GM06990 (cell line): ENCODE measurements at places on chromosomes 1 and 21.

DNA sequence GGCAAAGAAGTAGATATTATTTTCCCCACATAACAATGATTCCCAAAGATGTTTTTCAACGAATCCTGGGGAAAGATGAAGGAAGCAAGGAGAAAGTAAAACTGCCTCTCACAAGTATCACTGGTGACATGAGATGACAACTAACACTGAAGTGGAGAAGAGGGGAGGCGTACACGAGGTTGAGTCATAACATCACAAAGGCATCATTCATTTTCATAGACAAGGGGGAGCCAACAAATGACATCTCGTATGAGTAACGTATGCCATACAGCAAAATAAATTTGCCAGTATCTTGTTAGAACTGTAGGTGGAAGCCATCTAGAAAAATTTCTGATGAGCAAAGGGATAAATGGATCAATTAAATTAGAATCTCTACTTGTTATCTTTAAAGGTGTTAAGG, 56.6 kb downstream of the ATP1B1 start:
- peak; percentile 21 for DNase-seq

DNA sequence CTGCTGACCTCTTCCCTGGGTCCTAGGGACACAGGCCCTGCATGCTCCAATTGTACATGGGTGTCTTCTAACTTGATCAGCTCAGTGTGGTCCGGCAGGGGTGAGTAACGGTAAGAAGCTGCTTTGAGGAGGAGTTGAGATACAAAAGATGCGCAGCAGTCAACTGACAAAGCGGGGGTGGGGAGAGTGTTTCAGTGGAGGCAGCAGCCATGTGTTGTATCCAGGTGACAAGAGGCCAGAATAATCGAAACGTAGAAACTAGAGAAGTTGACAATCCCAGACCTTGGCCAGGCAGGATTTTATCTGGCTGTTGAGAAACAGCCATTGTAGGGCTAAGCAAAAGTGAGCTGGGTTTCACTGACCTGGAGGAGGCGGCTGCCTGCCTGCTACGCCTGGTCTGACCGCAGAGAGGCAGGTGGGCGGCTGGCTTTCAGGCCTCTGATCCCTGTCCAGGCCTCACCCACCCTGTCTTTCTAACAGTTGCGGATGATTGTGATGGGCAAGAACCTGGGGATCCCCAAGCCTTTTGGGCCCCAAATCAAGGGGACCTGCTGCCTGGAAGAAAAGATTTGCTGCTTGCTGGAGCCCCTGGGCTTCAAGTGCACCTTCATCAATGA, 28.8 kb downstream of the PADI6 start:
- DNase-seq: no peak

GRCh38 chr1:201970334-201971159, 11.9 kb upstream of the RNPEP start:
- no peak for DNase-seq

DNA sequence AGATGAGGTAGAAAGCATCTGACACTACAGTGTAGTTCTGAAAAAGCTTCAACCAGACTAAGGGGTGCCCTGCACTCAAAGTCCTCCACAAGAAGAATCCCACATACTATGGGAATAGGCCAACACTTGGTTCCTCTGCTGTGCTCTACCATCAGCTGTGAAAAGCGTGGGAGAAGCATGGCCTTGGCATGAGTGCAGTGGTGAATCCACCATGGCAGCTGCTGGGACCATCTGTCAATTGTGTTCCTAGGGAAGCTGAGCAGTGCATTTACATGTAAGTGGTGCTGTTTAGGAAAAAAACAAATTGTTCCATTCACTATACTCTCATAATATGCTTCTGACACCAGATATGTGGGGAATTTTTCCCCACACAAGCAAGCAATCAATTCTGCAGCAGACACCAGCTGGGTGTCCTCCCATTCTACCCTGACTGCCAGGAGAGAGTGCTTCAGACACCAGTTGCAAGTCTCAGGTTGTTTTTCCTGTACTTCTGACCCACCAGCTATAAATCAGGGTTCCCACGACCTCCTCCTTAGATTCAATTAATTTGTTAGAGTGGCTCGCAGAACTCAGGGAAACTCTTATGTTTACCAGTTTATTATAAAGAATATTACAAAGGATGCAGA, 230.8 kb upstream of the CHRM3 start:
- no peak for DNase-seq

- DNase-seq: no peak
Measured at GRCh38 chr1:170471398-170472053, 60.4 kb upstream of the GORAB start.

- no peak for DNase-seq
Measured at GRCh38 chr1:44842862-44843655, at the start of gene PTCH2. TSS of gene PTCH2 (minus strand) at chr1:44843253. CDS start at chr1:44842932, 321 bp downstream.

DNA sequence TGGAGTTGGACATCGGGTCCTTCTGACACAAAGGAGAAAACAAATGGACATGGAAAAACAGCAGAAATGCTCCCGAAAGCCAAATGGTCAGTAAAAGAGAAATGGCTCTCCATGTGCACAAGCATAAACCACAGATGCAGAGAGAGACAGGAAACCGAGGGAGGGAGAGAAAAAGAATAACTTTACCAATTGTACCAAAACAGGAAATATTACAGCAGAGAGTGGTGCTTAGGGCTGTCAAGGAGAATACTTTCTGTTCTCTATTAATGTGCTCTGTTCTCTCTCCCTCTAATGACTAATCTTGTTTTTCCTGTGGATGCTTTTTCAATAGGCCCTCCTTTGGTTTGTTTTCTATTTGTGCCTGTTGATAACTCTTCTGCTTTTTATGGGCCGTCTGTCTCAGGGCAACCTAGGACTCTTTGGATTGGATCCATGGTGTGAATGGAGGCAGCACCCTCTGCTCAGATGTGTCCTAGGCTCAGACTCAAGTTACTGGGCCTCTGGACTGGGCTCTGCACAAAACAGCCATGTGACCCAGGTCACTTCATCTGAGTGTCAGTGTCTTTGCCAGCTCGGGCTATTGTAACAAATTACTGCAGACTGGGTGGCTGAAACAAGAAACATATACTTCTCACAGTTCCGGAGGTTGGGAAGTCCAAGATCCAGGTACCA, 663.0 kb downstream of the NPHP4 start:
- DNase-seq: no peak

- no peak for DNase-seq
Measured at GRCh38 chr1:169484683-169485430, 887 bp downstream of the SLC19A2 start.

- no peak for DNase-seq
Measured at GRCh38 chr1:232172563-232172962, 457.4 kb downstream of the SIPA1L2 start.
